ENCODE measurements at places on chromosomes 5 and 9.

- DNase-seq, result no peak
These were observed 531.3 kb downstream of the NTRK2 start for GRCh38 chr9:85200726-85201404.

GRCh38 chr9:133775951-133776905 is 38.1 kb upstream of the SARDH start:
- no peak for DNase-seq

DNA sequence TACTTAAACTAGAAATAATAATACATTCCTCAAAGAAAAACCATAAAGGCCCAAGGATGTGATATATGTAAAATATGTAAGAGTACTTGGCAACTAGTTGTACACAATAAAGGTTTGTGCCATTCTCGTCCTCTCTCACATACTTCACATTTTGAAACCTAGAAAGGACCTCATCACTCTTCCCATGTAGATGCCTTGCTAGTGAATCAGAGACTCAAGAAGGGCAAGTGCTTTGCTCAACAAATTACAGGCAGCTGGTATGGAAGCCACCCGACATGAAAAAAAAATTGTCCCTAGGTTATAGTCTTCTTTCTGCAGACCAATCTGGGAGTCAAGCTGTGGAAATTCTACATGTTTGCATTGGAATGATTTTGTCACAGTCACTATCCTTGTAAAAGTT is 31.7 kb downstream of the ADRB2 start:
- no peak for DNase-seq

DNA sequence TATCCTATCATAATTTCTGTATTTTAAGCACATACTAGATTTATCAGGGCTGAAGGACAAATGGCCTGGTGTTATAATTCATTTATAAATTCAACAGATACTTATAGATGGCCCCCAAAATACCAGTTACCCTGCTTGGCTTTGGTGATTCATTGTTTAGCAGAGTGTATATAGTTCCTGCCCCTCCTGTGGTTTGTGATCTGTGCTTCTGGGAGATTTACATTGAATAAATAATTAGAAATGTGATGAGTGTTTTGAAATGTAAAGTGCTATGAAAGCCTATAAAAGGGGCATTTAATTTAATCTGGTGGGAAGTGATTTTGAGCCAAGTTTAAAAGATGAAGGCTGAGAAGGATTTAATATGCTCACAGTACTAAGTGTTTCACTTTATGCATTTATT is 36.7 kb upstream of the ZCCHC7 start:
- no peak for DNase-seq

- DNase-seq, result no peak
These were observed 6.8 kb upstream of the WDR41 start for GRCh38 chr5:77498952-77499351.

- no peak for DNase-seq
These were observed 374.1 kb downstream of the PLK2 start for GRCh38 chr5:58085800-58086199.

DNA sequence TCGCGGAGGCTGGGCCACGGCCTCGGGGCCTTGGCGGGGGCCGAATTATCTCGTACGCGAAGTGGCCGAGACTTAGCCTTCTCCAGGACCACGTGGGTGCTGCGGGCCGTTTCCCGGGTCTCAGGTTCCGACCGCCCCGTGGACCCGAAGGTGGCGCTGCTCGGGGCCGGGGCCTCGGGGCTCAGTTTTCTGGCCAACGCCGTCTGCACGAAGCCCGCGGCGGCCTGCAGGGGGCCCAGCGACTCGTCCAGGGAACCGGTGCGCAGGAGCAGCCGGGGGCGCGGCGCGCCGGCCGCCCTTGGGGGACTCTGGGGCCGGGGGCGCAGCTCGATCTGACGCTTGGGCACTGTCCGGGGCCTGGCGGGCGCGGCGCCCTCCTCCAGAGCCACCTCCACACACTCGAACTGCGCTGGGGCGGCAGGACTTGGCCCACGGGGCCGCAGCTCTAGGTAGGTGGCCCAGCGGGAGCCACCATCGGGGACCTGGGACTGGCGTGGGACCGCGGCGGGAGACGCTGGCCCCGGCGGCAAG is 716 bp downstream of the PROB1 start:
- peak; percentile 11 for DNase-seq

- DNase-seq, result no peak
These were observed 87.7 kb upstream of the KLF4 start for GRCh38 chr9:107577140-107577776.
